ENCODE measurements at places on chromosomes 7 and 10. TPM values are rescaled to one million over a fixed set of nuclear protein-coding genes. Genes with fewer than 3 reads are reported as not detected.

DNA sequence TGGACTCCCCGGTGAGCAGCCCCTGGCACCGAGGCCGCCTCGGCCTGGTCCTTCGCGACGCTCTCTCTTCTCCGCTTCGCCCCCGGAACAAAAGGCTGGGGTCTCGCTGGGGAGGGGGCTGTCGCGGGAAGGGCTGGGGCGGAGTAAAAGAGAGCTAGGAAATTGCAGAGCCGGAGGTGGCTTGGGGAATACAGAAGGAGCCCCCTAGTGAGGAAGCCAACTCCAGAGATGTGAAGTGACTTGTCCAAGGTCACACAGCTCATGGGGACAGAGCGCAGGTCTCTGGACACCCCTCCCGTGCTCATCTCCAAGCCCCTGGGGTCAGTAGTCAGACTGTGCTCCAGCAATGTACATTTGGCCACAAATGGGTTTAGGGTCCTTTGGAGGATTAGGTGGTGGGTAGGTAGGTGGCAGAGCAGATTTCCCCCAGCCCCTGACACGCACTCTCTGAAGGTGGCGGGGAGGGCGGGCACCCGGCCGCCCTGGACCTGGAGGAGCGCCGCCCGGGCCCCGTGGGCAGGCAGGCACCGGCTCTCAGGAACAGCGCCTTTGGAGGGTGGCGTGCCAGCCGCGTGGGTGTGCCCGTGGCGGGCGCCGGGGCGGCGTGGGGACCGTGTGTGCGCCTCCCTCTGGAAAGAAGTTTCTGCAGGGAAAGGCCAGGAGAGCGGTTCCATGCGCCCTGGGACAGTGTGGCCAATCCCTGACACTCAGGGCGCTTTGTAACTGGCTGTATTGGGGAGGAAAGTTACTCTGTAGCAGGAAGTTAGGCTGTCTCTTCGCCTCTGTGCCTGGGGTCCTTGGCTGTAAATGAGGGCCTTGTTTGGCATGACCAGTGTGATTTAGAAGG is 910 bp downstream of the WIPF3 start:
- DNase-seq = peak; percentile 29

- DNase-seq = no peak
Measured at GRCh38 chr7:140571538-140572122, 69.0 kb downstream of the DENND2A start.

DNA sequence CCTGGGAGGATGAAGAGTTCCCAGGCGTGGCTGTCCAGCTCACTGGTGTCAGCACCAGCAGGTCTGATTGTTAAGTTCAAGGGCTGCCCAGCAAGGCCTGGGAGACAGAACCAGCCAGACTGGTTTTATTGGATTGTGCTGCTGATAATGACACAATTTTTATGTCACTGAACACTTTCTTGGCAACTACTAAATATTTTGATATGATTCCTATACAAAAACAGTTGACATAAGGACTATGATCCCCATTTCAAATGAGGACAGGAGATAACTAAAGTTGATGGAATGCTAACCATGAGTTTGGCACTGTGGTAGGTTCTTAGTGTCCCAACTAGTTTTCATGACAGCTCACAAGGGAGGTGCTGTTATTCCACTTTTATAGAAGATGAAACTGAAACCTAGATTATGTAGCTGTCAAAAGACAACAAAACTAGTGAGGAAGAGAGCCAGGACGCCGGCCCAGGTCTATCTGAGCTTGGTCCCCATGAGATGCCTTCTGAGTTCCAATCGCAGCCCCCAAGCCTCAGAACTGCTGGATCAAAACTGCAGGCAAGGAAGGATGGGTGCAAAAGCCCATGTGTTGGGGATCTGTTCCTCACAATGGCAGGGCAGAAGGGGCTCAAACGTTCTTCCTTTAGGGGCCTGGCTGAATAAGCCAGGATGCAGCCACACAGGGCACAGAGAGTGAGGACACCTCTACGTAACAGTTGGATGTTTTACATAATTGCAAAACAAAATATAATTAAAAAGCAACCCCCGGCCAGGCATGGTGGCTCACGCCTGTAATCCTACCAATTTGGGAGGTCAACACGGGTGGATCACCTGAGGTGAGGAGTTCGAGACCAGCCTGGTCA is 52.8 kb downstream of the COBL start:
- no peak for DNase-seq

GRCh38 chr10:100129424-100129823 is 47.8 kb upstream of the CPN1 start:
- no peak for DNase-seq

- no peak for DNase-seq
Measured at GRCh38 chr10:112913661-112914287, 36.3 kb upstream of the TCF7L2 start.

GRCh38 chr7:149733924-149734790 is 39.2 kb downstream of the ZNF467 start:
- no peak for DNase-seq

DNA sequence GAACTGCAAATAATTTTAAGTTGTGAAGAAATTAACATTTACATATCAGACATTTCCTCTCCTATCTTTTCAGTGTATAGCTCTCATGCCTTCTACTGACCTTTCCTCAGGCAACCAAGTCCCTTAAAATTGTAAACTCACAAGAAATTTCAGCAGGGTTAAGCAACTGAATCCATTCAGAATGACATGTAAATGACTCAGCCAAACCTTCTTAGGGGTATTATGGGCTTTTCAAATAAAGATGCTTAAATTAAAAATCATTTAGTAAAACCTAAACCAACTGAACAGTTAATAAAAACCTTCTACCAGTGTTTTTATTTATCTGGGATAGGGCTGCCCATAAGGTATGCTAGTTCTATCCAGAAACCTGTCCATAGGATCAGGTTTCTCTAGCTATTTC is 20.7 kb downstream of the WAPL start:
- DNase-seq = no peak

GRCh38 chr10:11186374-11186773 is 168.7 kb downstream of the CELF2 start:
- no peak for DNase-seq

DNA sequence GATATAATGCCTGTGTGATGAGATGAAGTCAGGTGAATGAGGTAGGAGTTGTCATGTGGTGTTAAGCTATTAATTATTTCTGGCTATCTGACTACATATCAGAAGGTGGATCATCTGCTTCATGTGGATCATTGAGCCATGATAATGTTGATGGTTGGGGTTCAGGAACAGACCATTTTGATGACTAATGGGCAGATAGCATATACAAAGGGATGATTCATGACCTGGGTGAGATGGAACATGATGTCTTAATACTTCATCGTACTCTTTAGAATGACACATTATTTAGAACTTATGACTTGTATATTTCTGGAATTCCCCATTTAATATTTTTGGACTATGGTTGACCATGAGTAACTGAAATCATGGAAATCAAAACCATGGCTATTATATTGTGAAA is 155.1 kb downstream of the OR13A1 start:
- no peak for DNase-seq

DNA sequence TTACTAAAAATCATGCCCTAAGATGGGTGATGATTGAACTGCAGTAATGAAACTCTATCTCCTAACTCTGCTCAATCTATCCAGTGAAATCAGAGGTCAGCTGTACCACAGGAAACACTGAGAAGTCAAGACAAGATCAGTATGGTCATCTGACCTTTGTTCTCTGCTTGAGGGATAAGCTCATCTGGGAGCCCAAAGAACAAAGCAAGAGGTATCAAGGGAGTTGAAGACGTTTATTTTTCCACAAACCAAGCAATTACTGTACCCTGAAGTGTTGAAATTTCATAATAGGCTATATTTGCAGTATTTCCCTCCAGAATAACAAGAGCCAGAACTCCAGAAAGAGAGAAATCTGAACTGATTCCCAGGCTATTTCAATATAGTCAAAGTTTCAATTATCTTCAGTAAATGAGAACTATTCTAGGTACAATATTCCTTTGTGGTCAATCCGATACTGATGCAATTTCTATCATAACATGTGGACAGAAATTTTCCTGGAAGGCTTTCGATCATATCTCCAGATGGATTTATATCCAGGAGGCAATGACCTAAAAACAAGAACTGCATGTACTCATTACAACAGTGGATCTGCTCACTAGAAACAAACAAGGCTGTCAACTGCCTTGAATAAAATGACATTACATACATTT is 345.3 kb downstream of the TNS3 start:
- DNase-seq = peak; percentile 87

- no peak for DNase-seq
Measured at GRCh38 chr10:557792-558328, 131.6 kb downstream of the DIP2C start.

- DNase-seq = no peak
Measured at GRCh38 chr10:33101392-33101787, 143.4 kb upstream of the ITGB1 start.

GRCh38 chr10:59036311-59037017 is 140.0 kb upstream of the PHYHIPL start:
- DNase-seq = no peak

GRCh38 chr10:17144757-17145156 is 15.1 kb upstream of the CUBN start:
- DNase-seq = no peak

DNA sequence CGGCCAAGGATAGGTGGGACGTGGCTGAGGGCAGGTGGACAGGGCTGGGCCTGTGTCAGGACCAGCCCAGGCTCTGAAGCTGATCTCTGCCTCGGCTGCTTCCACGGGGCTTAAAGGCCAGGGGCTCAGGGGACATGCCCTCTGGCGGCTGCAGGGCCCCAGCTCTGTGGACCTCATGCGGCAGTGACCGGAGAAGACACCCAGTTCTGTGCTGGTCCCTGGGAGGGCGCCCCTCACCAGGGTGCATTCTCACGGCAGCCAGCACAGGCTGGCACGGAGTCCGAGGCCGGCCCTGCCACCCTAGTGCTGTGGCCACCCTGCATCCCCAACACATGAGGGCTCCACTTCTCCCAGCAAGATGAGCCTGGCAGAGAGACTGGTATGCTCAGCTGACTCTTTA is 30.3 kb downstream of the YKT6 start:
- no peak for DNase-seq

- peak; percentile 98 for DNase-seq
Measured at GRCh38 chr10:114541081-114541796, 116.8 kb downstream of the ABLIM1 start.

GRCh38 chr7:1004018-1004852 is 21.3 kb downstream of the CYP2W1 start:
- DNase-seq = no peak

DNA sequence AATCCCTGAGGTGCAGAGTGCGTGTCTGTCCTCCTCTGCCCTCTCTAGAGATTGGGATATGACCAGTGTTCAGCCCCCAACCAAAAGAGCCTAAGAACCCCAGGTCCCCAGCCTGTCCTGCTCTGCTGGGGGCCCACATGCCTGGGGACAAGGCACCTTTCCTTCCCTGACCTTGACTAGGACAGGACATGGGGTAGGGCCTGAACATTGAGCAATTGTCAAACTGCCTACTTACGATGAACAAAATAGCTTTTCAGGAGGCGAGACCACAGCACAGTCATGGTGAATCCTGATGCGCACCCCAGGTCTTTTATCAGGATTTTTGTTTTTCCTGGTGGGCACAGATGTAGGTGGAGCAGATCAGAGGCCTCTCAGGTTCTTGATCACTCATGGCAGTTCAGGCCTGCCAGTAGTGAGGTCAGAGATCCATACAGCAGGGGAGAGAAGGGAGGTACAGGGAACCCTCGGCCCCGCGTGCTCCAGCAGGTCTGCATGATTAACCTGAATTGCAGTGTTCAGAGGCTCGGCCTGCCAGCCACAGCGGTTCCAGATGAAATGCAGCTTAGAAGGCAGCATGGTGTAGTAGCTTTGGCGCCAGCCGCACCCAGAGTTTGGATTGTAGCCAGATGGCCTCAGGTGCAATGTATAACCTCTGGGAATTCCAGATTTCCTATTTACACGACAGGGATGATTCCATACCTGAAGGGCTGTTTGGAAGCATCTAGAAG is 191.3 kb downstream of the CUX1 start:
- no peak for DNase-seq

DNA sequence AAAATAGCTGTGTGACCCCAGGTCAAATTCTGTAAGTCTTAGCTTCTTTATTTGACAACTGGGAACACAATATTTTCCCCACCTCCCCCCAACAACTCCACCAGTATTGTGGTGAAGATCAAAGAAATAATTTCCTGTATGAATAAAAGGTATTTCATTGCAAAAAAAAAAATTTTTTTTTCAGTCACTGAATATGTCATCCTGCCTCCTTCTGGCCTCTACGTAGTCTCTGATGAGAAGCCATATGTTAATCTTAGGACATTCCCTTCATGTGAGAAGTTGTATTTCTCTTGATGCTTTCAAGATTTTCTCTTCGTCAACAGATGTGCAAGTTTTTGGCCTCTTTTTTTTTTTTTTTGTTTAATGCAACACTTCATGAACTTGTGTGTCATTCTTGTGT is 33.0 kb downstream of the ZNF33A start:
- DNase-seq = no peak

DNA sequence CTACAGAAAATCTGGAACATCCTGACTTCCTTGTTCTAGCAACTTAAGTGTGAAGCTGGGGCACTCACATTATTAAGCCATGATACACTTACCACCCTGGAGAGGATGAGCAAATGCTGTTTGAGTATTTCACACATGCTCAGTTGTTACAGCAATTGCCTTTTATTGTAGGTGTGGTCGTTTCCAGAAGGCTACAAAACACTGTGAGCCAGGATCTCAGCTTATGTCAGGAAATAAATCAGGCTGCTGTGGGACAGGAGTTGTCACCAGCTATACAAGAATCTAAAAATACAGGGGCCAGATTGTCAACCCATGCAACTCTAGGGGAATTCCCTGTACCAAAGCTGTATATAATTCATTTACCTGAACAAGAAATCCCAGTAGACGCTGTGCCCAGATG is 273.3 kb upstream of the SP4 start:
- DNase-seq = no peak

DNA sequence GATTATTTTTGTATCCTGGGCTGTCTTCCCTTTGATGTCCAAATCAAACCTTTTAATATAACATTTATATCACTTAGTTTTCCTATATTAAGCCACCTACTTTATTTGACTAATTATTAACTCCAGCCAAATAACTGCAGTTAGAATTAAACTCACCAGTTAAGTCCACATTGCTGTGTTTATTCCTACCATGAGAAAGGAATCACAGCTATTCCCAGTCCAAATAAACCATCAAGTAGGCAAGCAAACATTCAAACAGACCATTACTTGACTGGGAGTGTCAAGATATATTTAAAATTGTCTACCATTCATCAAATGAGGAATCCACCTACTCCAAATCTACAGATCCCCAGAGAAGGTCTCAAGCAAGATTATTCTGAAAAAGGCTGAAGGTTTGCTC is 22.4 kb downstream of the PDE1C start:
- DNase-seq = no peak

GRCh38 chr10:26697163-26697921 is at the start of gene PDSS1:
TSS of gene PDSS1 (plus strand) at chr10:26697701. CDS start at chr10:26697712, 11 bp downstream.
- DNase-seq = peak; percentile 88

PAPOLB gene
- total RNA-seq = 0.22 TPM

NEUROG3 gene
- total RNA-seq = not detected

IL6 gene
- total RNA-seq = 0.44 TPM

CBLL1 gene
- 13.9 TPM for total RNA-seq

ADRA2A gene
- 2.3 TPM for total RNA-seq

ATRNL1 gene
- 7.1 TPM for total RNA-seq

C7orf33 gene
- total RNA-seq = 0.27 TPM

SFRP4 gene
- total RNA-seq = 55.4 TPM

OR2A7 gene
- total RNA-seq = 0.44 TPM

ZNF804B gene
- under 0.01 TPM for total RNA-seq

RNF148 gene
- total RNA-seq = 0.44 TPM
